ENCODE measurements at places on chromosomes 4 and X.

GRCh38 chr4:15729910-15730533, 27.2 kb downstream of the BST1 start:
- DNase-seq: no peak

DNA sequence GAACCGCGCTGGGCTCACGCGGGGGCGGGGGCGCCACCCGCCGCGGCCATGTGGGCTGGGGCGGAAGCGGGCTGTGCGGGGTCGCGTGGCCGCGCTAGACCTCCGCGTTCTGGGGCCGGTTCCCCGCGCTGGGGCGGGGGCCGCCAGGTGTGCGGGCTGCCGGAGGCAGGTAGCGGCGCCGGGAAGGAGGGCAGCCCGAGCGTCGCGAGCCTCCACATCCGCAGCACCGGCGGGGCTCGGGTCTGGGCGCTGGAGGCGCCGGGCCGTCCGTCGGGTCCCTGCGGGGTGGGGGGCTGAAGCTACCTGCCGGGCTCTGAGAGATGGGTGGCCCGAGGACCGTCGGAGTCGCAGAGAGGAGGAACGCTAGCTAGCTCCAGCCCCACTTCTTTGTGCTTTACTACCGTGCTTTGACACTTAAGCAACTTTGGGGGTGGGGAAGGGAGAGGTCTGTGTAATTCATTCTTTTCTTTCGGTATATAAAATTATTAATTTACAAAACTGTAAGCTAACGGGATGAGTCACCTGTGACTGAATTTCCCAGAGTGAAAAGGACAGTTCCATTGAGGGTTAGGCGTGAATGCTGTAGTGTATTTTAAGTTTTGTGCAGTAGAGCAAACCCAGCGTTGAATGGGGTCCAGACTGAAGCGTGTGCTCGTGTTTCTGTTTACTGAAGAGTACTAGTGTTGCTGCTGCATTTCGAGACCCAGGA, 689 bp downstream of the METAP1 start:
- no peak for DNase-seq

GRCh38 chrX:73581002-73581628, 18.1 kb downstream of the CHIC1 start:
- no peak for DNase-seq

GRCh38 chr4:5014007-5014682, 5.1 kb downstream of the CYTL1 start:
- no peak for DNase-seq

- no peak for DNase-seq
Observed at GRCh38 chrX:106436691-106437090, 175.1 kb upstream of the RADX start.

- no peak for DNase-seq
Observed at GRCh38 chrX:138745196-138745595, 33.7 kb upstream of the FGF13 start.

GRCh38 chr4:73988061-73988460, at the start of gene PPBP:
TSS of gene PPBP (minus strand) at chr4:73988190. CDS start at chr4:73988103, 87 bp downstream.
- no peak for DNase-seq

DNA sequence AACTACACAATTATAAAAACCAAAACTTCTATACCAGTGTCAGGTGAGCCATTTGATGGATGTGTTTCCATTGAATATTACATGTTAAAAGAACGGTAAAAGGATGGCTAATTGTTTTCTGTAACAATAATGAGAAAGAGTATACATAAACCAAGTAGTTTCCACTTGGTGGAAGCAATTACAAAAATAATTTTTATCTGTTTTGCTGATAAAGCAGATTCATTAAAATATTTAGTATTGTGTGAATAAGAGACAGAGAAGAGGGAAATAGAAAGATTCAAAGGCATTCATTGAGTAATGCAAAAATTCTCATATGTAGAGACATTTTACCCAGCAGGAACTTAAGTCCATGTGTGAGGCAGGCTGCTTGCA, 95.7 kb downstream of the ANK2 start:
- DNase-seq: no peak

GRCh38 chrX:148991502-148991901, 491.1 kb downstream of the AFF2 start:
- no peak for DNase-seq

DNA sequence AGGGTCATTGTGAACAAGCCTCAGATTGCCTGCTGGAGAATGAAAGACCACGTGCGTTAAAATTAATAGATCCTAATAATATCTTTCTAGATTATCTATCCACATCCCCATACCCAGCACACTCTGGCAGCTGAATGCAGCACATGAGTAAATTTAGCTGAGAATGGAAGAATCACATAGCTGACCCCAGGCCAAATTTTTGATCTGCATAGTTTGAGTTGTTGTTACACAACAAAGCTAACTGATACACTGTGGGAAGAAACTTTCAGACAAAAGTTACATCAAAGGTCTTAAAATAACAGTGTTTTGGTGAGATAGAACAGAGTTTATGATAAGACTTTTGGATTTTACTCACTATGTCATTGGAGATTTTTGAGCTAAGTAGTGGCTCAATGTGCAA, 72.4 kb upstream of the ANXA10 start:
- DNase-seq: no peak

GRCh38 chr4:8250227-8250626, 19.3 kb upstream of the HTRA3 start:
- DNase-seq: no peak

- no peak for DNase-seq
Observed at GRCh38 chrX:19592952-19593351, 77.6 kb upstream of the MAP3K15 start.

- no peak for DNase-seq
Observed at GRCh38 chrX:133794126-133794525, 191.3 kb downstream of the GPC3 start.

DNA sequence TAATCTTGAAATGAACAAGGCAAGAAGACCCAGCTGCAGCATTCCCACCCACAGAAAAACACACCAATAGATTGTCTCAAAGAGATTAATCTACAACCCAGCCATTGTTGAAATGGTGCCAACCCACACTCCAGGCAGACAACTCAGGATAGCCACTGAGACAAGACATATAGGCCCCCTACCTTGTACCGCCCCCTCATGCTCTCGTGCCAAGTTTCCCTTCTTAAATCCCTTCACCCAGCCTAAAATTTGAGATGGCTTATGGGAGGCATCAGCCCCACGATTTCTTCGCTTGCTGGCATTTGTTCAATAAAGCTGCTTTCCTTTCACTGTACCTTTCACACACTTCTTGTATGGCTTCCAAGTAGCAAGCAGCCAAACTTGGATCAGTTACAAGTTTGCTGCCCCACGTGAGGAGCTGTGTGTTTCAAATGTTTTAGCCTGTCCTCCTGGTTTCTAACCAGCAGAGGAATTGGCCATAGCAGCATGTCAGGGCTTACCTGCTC, 1754.1 kb downstream of the C4orf33 start:
- no peak for DNase-seq

- DNase-seq: no peak
Observed at GRCh38 chr4:151799417-151800012, 38.7 kb upstream of the GATB start.

DNA sequence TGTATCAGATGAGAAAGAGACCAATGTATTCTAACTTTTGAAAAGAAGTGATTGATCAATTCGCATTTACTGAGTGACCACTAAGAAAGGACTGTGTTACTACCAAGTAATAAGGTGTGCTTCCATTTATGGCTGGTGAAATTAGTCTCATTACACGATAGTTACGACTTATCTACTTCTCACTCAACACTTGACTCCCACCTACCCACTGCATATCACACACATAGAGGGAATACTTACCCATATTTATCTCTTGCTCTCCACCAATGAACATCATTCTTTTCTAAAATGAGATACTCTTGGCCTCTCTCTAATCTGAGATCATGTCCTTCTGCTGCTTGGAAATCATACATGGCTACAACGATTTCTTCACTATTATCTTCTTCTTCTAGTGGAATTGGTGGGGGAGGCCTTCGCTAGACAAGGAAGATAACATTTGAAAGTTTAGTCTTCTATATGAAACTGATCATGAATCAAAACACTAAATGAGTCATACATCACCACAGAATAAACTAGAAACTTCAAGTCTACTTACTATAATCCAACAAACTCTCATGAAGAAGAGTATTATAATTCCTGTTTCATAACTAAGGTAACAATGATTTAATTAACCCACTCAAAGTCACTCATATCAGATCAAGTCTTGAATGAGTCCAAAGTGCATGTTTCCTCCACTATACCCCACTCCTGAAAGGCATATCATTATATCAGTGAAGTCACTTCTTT, 33.7 kb upstream of the TXK start:
- DNase-seq: no peak

DNA sequence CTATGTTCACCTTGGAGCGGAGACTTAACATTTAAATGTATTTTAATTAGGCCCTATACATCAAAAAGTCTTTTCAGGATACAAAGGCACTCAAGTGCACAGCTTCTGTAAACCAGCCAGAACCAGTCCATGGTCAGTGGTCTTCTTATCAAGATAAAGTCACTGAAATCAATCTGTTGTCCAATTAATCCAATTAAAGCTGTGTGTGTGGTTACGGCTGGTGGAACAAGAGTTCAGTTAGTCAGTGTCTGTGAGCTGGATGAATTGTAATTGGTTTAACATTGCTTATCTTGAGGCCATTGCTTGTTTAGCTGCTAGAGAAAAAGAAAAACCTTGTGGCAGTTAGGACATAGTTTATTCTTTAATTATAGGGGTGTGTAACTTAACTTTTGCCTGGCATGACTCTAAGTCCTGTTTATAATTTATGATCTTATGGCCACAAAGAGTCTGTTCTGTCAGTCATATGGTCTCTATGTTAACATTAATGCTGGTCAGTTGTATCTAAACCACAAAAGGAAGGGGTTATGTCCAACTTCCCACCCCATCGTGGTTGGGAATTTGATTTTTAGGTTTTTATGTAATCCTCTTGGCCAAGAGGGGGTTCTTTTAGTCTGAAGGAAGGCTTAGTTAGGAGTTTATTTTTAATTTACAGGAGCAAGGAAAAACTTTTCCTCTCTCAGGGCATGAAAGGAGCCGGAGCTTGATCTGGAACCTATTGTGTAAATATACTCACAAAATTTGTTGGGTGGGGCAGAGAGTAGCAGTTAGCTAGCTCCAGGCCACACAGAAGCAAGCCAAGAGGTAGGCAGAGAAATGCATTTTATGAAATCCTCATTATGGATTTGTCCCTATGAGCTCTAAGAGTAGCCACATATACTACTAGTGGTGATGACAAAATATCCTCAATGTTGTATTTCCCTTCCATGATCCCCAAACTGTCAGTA, 665.7 kb upstream of the ACTRT1 start:
- DNase-seq: no peak

GRCh38 chr4:108891896-108892590, 129.2 kb upstream of the ETNPPL start:
- DNase-seq: peak; percentile 12

GRCh38 chrX:31255310-31256033, 183.6 kb upstream of the FTHL17 start:
- no peak for DNase-seq

DNA sequence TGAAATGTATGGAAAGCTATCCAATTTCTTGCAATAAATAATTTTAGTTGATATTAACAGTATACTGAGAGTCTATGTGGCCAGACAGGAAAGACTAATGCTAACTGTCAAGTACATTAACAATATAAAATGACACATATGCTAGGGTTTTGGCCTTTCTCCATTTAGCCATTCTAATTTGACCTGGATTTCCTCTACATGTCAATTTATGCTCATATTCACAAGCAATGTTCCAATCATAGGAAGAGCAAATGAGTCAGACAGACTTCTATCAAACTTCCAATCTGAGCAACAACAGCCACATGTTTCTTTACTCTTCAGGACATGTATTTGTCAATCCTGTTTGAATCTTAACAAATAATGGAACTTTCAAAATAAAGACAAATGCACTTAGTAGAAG, 53.6 kb downstream of the CORIN start:
- no peak for DNase-seq

DNA sequence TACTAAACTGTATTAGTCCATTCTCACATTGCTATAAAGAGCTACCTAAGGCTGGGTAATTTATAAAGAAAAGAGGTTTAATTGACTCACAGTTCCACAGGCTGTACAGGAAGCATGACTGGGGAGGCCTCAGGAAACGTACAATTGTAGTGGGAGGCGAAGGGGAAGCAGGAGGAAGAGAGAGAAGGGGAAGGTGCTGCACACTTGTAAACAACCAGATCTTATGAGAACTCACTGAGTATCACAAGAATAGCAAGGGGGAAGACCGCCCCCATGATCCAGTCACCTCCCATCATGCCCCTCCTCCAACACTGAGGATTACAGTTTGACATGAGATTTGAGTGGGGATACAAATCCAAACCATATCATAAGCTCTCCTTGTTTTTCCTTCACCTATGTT, 40.9 kb downstream of the RPA4 start:
- DNase-seq: no peak

- DNase-seq: no peak
Observed at GRCh38 chrX:55524487-55524886, 34.8 kb upstream of the USP51 start.

DNA sequence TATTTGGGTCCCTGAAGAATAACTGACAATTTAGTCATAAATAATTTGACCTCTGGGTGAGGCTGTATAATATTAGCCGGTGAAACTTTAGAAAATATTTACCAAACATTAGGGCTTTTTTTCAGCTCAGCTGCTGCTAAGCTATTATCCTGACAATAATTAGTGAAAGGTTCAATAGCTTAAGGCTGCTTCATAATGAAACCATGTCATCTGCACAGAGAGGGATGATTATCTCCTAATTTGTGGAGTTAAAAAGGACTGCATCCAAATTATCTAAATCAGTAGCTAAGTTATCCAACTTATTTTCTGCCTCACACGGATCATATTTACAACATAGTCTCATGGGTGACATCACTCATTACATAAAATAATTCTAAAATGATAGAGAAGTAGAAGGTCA, 1249.8 kb downstream of the RAPGEF2 start:
- no peak for DNase-seq

- no peak for DNase-seq
Observed at GRCh38 chr4:101967697-101968346, 177.3 kb downstream of the BANK1 start.

GRCh38 chrX:137749246-137749645, 183.3 kb downstream of the ZIC3 start:
- DNase-seq: no peak

DNA sequence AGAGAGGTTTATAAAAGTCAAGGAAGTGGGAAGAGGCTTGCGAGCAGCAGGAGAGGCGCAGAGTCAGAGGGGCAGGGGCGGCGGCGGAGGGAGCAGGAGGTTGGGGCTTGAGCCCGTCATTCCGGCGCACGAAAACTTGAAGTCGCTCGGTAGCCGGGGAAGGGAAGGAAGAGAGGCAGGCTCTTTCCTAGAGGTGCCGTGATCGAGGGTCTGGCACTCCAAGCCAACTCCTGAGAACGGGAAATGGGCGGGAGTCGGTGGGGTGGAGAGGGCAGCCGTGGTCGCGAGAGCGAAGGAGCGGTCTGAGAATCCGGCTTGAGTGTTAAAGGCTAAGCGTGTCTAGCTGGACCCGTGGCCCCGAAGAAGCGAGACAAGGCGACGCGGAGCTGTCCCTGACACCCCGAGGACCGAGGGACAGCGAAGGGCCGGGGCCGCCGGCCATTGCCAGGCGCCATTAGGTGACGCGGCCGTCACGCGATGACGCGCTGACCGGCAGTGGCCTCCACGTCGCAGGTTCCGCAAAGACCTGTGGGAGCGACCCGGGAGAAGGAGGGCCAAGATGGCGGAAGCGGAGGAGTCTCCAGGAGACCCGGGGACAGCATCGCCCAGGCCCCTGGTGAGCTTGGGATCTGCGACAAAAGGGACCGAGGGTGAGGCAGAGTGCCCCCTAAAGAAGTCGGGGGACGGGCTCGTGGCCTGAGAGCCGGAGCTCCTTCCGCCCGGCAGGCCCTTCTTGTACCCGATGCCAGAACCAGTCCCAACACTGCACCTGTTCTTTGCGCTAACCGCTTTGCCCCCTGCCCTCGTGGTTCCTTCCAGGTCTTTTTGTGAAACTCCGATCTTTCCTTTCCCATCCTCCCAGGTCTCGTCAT, at the start of gene YIPF6:
Gene YIPF6, plus strand, starts transcription at position 544 of the 872 bp plus-strand sequence. Its CDS starts 16 bp downstream, at position 560.
- no peak for DNase-seq

- no peak for DNase-seq
Observed at GRCh38 chr4:41436419-41436818, 101.5 kb upstream of the LIMCH1 start.
